ENCODE measurements at places on chromosomes 7 and 10.

DNA sequence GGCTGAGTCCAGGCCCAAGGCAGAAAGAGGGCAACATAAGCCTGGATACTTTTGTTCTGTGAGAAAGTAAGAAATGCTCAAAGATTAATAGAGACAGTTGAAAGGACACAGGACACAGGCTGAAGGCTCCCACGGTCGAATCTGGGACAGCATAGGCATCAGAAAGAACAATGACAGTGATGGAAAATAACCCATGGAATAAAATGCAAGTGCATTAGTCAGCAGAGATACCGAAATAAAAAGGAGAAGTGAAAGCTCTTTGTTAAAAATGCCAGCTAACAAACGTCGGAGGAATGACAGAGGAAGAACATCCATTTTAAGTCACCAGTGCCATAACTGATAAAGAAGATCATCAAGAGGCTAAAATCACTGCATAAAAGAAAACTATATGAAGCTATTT, 19.6 kb upstream of the AGAP5 start:
- no peak for DNase-seq

DNA sequence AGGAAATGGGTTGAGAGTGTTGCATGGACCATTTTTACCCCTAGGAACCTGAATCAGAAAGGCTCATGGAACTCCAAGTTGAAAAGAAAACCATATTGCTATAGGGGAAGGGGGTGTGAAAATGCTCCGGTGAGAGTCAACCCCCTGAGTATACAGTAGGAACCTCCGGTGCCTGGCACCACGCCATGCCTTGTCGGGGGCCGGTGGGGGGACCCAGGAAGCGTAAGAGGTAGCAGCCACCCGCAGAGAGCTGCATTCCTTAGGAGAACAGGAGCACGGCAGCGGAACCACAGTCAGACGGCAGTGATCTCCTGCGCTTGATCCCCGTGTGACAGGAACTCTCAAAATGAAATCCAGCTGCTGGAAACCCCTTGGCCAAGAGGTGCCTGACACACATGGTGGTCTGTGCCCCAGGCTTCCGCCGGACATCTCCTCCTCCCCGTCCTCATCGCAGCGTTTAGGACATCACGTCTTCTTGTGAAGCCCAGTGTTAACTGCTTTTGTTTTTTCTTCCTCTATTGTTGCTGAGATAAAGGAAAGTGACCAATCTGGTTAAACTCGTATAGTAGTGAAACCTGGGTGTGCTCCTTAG, 186.8 kb downstream of the CELF2 start:
- DNase-seq, result no peak

DNA sequence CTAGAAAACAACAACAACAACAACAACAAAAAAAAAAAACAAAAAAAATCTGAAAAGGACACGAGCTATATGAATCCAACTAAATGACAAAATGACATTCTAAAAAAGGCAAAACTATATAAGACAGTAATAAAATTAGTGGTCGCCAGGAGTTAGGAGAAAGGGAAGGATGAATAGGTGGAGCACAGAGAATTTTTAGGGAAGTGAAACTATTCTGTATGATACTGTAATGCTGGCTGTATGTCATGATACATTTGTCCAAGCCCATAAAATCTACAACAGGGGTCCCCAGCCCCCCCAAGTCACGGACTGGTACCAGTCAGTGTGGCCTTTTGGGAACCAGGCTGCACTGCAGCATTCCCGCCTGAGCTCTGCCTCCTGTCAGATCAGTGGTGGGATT, 2.8 kb upstream of the PUS7 start:
- no peak for DNase-seq

DNA sequence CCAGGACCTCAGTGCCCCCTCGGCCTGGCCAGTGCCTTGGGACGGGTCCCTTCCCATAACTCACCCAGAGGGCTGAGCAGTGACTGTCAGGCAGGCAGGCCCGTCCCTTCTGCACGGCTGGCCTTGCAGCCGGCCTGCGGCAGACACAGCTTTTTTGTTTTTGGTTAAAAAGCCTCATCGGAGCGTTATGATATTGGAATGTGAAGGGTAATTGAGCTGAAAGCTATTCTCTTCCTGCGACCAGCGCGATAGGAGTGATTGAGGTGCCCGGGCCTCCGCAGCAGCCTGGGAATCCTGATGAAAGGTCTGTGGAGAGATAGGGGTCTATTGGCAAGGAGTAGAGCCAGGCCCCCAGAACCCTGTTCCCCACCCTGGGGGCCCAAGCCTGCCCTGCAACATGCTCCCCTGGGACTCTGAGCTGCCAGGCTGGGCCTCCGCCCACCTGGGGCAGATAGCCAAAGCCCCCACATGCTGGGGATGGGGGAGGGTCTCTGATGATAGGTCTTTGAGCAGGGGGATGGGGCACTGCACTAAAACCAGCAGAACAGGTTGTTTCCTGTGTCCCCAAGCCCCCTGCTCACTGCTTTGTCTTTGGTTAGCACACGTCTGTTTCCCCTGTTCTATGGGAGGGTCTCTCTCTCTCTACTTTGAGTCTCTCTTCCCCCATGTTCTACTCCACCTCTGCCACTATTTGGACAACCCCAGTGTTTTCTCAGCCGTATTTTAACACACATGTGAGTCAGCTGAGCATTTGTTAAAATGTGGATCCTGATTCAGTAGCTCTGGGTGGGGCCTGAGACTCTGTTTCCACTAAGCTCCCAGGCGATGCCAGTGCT, 131.9 kb downstream of the CDH23 start:
- no peak for DNase-seq

DNA sequence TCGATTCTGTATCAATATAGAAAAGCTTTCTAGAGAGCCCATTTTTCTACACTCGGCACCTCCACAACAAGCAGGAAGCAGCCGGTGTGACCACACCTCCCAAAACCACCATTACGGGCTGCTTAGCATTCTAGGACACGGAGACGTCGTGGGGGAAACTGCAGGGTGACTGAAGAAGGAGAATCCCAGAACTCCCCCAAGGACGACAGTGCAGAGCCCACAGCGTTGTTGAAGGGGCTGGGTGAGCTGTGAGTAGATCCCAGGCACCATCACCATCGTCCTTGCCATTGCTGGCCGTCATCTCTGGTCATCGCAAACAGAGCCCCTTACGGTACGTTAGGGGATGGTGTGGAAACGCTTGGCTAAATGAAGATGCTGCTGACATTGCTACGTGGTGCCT, 351.8 kb downstream of the PTPRN2 start:
- DNase-seq, result no peak

DNA sequence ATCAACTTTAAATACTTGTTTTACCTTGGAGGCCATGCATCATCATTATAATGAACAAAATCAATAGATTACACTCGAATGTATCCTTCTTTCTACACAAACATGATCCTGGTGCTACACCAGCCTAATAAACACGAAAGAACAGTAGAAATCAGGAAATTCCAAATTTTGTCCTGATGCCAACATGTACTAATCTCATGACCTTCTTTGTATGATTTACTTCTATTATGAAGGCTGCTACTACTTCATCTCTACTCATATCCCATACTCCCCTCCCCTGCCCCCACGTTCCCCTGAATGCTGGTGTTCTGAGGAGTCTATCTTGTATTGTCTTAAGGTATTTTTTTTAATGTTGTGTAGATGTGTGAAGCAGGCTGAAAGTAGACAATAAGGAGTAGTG, 315.0 kb downstream of the CACNA2D1 start:
- no peak for DNase-seq

GRCh38 chr10:96044736-96045135, 1.4 kb downstream of the CCNJ start:
- no peak for DNase-seq

DNA sequence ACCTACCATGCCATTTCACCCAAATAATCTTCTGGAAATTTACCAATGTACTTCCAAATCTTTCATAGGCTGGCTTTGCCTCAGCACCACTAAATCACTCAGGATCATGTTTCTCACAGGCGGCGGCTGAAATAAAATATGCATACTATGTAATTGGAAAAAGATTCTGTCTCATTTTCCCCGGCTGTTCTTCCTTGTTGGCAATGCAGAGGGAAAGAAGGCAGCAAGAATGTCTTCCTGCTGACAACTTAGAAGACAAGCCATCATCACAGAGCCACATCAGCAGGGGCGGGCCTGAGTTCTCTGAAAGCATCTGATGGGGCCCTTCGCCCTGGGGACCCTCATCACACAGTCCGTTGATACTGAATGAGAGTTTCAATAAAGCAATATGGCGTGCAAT, 39.2 kb upstream of the COL1A2 start:
- DNase-seq, result no peak

DNA sequence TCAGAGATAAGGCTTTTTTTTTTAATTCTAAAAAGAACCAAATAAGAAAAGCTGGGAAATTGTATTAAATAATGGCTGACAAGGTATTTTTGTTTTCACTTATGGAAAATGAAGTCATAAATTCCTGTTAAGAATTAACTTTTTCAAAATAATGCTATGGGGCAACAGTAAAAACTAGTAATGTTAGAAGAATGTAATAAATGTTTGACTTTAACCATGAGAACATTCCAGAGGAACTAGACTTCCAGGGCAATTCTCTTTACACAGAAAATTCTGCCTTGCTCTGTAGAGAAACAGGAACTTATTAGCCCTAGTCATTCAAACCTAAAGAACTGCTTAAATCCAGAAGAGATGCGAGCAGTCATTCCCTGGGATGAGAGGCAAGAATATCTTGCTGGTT, 571.1 kb downstream of the IPMK start:
- DNase-seq, result no peak

DNA sequence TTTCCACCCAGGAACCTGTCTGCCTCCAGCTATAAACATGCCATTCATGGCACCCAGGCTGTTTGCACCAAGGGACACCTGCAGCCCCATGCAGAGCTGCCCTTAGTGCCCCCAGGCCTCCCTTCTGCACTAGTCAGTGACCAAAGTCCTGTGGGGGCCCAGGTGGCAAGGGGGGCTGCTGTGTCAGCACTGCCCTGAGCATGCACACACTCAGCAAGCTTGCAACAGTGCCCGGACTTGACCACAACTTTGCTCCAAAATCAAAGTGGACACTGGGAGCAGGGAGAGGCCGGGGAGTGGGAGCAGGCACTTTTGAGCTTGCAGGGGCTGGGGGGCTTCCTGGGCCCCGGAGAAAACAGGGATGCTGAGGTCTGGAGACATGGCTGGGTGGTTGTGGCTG, 192.9 kb upstream of the MBL2 start:
- no peak for DNase-seq

- no peak for DNase-seq
Measured at GRCh38 chr7:143300959-143301935, 13.1 kb downstream of the CASP2 start.

DNA sequence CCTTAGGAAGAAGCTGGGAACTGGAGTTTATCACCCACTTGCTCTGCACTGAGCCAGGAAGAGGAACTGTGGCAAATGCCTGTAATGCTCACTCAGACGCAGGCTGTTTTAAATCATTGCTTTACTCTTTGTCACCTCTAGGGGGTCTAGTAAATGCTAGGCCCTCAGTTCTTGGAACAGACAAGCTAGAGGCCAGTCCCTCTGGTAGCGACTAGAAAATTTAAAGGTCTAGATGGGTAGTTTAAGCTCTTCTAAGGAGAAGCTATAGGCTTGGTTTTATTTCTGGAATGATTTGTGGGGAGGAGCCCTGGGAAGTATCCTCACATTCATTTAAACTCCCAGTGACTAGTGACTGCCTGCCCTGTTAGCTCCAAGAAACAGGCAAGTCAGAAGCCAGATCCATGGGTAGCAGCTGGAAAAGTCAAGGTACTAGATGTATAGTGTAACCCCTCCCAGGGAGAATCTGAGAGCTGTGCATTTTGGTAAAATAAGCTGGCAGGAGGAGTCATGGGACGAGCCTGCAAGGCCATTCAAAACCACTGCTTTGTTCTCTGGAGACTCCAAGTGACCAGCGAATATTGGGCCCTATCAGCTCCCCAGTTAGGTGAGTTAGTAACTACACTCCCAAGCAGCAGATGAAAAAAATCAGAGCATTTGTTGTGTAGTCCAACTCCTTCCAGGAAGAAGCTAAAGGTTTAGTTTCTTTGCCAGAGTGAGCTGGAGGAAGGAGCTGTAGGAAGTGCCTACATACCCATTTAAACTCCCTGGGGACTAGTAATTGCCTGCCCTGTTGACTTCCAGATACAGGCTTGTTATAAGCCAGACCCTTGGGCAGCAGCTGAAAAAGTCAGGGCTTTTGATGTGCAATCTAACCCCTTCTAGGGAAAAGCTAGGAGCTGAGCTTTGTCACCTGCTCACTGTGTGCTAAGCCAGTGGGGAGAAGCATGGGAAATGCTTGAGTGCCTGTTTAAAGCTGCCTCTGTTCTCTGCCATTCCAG, 68.9 kb downstream of the DYNC1I1 start:
- no peak for DNase-seq

- DNase-seq, result no peak
Measured at GRCh38 chr7:36507475-36508440, 118.1 kb downstream of the ANLN start.

DNA sequence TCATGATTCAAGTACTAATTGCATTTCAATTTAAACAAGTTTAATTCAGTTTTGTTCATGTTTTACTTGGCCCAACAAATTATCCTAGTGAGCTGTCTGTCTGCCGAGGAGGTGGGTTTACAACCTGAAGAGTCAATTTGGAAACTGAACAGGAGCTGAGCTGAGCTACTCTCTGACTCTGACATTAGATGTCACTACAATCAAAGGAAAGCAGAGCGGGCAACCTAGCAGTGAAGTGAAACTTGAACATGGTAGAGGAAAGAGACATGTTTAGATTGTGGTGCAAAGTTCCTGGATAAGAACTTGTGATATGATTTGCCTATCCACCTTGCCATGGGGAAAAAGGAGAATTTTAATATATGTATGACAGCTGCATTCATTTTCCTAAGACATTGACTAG, 9.6 kb upstream of the AGR3 start:
- DNase-seq, result peak; percentile 86

DNA sequence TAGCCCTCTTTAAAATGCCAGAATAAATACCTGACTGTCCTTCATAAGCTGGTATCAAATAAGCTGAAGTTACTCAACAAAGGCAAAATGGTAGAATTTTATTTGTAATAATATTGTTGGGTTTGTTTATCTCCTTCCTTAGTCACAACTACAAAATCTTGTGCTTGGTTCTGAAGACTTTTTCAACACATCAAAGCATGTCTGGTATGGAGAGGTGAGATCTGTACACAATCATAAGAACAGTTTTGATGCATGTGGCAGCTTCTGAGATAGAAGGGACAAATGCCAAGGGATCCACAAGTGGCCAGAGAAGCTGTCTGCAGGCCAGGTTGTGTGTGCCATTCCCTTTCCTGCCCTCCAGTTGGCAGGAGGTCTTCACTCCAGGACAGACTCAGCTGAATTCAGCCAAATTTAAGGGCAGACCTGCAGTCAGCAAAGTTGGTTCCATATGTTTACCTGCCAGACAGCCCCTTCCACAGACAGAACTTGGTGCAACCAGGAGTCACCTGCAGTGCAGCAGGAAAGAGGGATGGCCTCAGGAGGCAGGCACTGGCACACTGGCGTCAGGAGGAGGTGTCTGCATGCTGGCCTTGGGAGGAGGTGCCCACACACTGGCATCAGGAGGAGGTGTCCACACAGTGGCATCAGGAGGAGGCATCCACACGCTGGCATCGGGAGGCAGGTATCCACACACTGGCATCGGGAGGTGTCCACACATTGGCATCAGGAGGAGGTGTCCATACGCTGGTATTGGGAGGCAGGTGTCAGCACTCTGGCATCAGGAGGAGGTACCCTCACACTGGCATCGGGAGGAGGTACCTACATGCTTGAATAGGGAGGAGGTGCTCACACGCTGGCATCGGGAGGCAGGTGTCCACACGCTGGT, 93.1 kb upstream of the IKZF1 start:
- no peak for DNase-seq

- no peak for DNase-seq
Measured at GRCh38 chr10:85922356-85923129, 444.1 kb downstream of the GRID1 start.

GRCh38 chr10:70715853-70716795, 43.8 kb downstream of the ADAMTS14 start:
- peak; percentile 88 for DNase-seq

Measured in NCI-H526 (cell line).